ENCODE measurements at places on chromosomes 4 and X.
A peak's percentile ranks its signal among the peaks of the same experiment; 100 is the strongest.

DNA sequence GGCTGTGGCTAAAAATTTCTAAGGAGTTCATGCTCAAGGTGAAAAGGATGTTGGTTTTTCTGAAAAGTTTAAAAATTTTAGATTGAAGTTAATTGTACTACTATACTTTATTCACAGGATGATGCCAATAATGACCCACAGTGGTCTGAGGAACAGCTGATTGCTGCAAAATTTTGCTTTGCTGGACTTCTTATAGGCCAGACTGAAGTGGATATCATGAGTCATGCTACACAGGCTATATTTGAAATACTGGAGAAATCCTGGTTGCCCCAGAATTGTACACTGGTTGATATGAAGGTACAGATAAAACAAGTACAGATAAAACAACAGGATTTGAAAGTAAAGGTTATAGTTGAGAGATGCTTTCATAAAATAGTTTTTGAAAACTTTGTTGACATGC lies 12.2 kb downstream of the PAICS start:
- DNase-seq: no peak

- DNase-seq: no peak
These were observed 11.7 kb downstream of the TRIM2 start for GRCh38 chr4:153215921-153216320.

DNA sequence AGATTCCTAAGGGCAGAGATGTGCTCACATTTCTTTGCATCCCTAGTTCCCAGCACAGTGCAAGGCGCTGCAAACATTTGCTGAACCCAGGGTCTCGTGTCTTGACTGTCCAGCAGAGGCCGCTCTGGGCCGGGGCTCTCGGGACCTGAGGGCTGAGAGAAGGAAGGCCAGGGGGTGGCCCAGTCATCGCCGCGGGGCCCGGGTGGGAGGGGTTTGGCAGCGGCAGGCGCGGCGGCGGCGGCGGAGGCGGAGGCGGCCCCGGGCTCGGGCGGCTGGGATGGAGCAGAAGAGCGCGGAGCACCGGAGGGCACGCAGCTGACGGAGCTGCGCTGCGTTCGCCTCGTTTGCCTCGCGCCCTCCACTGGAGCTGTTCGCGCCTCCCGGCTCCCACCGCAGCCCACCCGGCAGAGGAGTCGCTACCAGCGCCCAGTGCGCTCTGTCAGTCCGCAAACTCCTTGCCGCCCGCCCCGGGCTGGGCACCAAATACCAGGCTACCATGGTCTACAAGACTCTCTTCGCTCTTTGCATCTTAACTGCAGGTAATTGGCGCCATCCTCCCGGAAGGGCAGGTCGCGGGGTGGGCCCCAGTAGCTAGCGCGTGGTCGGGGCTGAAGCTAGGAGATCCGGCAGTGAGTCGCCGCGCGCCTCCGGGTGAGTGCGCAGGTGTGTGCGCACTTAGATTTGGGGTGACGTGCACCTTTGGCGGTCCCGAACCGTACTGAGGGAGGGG lies at the start of gene PARM1:
PARM1 (plus strand) TSS at position 285 of the 730 bp plus-strand sequence; CDS start at position 497, 212 bp downstream.
- DNase-seq: peak; percentile 76

DNA sequence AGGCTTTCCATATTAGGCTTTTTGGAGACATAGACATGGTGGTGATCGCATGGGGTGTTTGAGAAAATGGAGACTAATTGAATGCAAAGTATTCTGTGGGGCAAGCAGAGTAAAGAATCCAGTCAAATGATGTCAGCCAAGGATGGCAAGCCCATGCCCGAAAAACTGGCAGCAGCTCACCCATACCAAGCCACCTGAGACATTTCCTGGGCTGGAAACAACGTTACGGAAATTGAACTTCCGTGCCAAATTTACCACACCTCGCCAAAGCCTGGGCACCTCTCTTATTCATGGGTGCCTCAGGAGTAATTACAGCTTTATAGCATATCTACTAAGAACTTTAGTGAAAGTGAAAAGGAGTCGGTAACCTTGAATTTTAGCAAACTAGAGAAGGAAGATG lies 166.4 kb downstream of the CBR4 start:
- no peak for DNase-seq

- no peak for DNase-seq
These were observed 1.6 kb upstream of the NDST3 start for GRCh38 chr4:118032691-118033090.

GRCh38 chr4:7808752-7809151 lies 130.9 kb downstream of the AFAP1 start:
- no peak for DNase-seq

GRCh38 chr4:146329050-146329716 lies 114.8 kb downstream of the REELD1 start:
- DNase-seq: no peak

GRCh38 chr4:146243141-146243882 lies 29.0 kb downstream of the REELD1 start:
- DNase-seq: peak; percentile 23

- no peak for DNase-seq
These were observed 1149.7 kb downstream of the STPG2 start for GRCh38 chr4:96993560-96993959.

DNA sequence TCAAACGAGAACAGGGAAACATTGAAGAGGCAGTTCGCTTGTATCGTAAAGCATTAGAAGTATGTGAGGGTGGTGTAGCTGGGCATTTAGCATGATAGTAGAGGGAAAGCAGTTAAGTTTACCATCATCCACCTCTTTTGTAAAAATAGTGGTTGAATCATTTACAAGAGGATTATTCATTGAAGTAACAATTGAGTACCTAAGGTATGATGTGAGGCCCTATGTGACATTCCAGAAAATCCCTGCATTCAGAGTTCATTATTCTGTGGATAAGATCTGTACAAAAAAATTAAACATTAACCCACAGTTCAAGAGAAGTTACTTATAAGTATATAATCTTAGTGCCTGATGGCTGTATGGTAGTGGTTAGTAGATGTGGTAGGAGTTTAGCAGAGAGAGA lies 22.2 kb upstream of the GCNA start:
- DNase-seq: no peak

DNA sequence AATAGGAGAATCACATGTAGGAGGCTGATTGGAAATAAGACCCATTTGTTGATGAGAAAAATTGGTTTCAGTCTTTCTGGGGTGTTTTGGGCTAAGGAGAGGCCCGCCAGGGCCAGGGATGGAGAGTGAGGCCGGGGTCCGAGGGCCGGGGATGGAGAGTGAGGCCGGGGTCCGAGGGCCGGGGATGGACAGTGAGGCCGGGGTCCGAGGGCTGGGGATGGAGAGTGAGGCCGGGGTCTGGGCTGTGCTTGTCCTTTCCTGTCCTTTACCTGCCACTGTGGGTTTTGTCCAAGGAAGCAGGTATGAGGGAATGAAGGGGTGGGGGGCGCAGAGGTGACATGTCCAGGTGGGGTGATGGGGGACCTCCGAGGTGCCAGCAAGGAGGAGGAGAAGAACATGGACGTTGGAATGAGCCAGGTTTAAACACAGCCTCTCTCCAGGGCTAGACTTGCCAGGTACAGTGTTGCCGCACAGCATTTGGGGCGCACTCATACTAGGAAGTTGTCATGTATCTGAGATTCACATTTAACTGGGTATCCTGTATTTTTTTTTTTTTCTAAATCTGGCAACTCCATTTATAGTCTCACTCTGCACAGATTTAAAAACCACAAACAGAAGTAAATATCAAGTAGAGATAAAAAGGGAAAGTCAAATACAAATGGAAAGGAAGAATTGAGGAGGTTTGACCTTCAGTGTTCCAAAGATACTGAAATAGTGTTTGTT lies 8.8 kb downstream of the RGS12 start:
- no peak for DNase-seq

DNA sequence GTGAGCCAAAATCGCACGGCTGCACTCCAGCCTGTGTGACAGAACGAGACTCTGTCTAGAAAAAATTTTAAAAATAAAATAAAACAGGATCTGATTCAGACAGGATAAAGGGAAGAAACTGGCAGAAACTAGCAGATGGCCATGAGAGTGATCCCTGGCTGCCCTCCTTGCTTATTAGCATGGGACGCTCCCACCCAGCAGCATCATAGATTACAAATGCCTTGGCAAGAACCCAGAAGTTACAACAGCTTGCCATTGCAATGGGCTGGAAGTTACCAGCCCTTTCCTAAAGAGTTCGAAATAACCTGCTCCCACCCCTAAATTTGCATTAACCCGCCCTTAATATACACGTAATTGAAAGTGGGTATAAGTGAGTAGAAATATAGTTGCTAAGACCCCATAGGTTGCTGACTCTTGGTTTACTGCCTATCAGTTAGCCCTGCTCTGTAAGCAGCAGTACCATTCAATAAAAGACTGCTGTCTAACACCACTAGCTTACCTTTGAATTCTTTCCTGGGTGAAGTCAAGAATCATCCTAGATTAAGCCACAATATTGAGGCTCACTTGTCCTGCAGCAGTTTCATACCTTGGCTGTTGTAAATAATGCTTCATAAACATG lies 9.1 kb upstream of the XAGE2 start:
- no peak for DNase-seq

DNA sequence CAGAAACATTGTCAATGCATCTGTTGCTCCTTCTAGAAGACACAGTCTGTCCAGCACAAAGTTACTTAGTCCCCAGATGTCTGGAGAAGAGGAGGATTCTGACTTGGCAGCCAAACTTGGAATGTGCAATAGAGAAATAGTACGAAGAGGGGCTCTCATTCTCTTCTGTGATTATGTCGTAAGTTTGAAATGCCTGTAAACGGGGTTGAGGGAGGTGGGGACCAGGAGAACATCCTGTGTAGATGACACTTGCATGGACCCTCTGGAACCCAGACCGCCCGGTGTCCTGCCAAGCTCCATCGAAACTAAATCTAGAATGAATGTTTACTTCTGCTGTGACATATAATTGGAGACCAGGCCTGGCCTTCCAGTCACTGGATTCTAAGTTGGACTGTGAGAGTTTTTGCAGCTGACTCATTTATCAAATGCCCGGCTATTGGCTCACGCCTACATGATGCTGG lies 45.0 kb upstream of the MSANTD1 start:
- DNase-seq: no peak

- DNase-seq: no peak
These were observed 3.4 kb downstream of the CTBP1 start for GRCh38 chr4:1245481-1246051.

DNA sequence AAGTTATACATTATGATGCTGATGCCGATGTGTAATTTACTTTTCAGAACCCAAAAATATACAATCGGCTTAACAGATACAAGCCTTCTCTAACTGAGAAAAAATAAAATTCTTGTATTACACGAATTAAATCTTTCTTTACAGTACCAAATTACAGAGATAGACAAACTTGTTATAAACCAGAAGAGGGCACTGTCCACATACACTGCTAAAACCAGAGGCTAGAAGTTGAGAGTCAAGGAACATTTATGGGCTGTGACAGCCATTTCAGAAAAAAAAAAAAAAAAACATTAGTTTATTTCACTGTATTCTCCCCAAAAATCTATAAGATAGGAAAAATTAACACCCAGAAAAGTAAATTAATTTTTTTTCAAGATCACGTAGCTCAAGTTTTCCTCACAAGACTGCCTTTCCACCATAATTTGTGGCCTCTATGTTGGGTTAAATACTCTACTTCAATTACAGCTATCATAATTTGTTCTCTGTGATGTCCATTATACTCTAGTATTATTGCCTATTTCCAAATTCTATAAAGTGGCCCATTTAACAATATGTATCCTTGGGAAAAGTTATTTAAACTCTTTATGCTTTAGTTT lies 12.0 kb downstream of the EREG start:
- no peak for DNase-seq

- DNase-seq: no peak
These were observed 124.9 kb downstream of the IRF2 start for GRCh38 chr4:184349283-184350039.

- no peak for DNase-seq
These were observed 38.7 kb downstream of the NLGN3 start for GRCh38 chrX:71183341-71183740.

DNA sequence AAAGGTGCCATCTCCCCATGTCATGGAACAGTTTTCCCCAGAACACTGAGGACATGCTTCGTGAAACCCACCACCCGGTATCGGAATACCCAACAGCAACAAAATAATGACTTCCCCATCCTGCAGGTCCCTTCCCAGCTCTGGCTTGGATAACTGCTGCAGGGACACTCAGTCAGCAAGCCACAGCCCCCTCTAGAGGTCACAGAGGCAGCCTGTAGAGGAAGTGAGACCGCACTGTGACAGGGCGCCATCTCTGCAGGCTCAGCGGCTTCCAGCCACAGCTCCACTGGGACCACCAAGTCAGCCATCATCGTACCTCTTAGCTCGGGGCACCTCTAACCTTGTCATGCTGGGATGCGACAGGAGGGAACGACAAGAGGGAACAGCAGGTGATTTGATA lies 315.9 kb downstream of the LDB2 start:
- DNase-seq: no peak

- DNase-seq: no peak
These were observed 366.8 kb downstream of the FBXW7 start for GRCh38 chr4:152168987-152169616.

GRCh38 chr4:165293061-165293460 lies 34.4 kb upstream of the MSMO1 start:
- DNase-seq: no peak

DNA sequence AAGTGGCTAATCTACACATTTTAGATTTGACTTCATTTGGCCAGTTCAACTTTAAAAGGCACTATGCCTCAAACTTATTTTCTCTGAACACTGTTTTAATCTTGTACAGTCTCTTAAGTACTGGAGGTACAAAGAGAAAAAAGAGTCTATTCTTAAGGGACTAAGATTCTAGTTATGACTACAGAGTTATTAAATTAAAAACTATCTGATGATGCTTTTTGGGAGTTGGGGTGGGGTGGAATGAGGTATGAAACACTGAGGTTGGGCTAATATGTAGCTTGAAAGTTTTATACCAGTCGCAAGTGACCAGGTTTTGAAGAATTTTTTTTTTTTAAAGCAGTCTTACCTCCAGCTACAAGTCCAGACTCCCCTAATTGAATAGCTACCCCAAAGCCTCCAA lies 17.7 kb upstream of the GPR34 start:
- no peak for DNase-seq

- DNase-seq: no peak
These were observed 246.6 kb downstream of the THOC2 start for GRCh38 chrX:123486297-123486696.

GRCh38 chr4:14218641-14219040 lies 591.1 kb upstream of the BOD1L1 start:
- DNase-seq: no peak

Measured in CD4-positive, alpha-beta T cell treated with Interleukin-15 for 1 hour (primary cell).